ENCODE measurements at places on chromosomes 1 and 21.

DNA sequence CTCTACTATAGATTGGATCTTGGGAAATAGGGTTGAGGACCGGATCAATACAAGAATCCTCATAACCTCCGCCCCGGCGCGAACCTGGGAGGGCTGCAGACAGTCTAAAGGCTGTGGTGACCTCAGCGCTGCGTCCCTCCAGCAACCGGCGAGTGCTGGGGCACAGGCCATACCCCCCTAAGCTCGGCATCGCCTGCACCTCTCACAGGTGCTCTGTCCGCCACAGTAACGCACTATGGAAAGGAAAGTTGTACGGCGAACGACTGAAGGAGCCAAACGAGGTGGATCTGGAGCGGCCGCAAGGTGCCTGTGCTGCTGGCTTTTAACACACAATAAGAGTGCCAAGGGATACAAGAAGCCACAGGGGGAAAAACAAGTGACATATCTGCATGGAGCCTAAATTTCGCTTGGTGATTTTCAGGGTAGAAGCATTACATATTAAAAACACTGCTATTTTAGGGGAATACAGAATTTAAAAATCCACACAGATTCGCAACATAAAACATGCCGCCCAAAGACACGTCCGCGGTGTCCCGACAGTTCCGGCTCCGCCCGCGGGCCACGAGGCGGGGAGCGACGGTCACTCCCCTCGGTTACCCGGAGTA, 1.4 kb upstream of the RBM15 start:
- no peak for DNase-seq

DNA sequence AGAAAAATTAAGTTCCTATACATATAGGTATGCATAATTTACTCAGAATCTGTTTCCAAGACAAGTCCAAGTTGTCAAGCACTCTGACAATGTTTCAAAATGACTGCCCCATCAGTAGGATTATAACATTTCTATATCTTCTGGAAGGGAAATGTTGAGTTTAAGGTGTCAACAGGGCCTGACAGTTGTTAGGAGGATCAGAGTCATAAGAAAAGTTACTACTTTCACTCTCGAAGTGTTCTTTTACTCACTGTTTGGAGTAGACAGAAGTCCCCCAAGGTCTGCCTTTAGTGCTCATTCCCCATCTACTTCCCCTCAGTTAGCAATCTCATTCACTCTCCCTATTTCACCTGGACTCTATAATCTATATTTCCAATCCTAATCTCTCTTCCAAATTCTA, 20.6 kb upstream of the MAGI3 start:
- no peak for DNase-seq

GRCh38 chr1:158803678-158804077, 22.7 kb upstream of the OR6N2 start:
- DNase-seq, result no peak

DNA sequence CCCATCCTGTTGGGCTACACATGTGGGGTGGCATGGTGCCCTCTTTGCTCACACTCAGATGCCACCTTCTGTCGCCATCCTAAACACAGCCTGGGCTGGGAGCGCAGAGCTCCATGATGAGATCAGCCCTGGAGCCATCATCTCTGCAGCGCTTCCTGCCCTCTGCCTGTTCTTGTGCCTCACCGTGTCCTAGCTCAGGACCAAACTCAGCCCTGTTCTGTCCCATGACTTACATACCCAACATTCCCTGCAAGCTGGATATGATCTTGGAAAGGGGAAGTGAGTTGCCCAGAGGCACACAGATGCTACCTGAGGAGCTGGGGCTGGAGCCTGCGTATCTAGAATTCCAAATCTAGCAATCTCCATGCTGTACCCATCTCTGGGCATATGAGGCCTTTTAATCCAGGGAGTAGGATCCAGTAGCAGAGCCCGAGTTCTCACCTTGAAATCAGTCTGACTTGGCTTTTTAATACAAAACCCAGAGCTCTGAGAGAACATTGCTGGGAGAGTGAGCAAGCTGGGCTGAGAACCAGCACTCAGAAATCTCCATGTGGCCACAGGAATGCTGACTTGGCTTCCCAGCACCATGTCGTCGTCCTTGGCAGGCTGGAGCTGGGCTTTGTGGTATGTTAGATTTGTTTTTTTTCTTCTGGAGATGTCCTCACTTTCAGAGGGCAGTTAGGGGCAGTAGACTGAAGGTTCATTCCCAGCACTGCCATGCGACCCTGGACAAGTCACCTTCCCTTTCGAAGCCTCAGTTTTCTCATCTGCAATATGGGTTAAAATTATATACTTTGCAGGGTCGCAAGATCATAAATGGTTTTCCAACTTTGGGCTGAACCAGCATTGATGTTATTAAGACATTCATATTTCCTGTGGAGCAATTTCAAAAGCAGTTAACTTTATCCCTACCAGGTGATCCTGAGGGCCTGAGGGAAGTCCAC, 2.6 kb downstream of the ALPL start:
- DNase-seq, result peak; percentile 89

GRCh38 chr1:166975361-166976129, at the start of gene ILDR2:
ILDR2 (minus strand) TSS chr1:166975540; CDS start chr1:166975268, 272 bp downstream.
- no peak for DNase-seq

DNA sequence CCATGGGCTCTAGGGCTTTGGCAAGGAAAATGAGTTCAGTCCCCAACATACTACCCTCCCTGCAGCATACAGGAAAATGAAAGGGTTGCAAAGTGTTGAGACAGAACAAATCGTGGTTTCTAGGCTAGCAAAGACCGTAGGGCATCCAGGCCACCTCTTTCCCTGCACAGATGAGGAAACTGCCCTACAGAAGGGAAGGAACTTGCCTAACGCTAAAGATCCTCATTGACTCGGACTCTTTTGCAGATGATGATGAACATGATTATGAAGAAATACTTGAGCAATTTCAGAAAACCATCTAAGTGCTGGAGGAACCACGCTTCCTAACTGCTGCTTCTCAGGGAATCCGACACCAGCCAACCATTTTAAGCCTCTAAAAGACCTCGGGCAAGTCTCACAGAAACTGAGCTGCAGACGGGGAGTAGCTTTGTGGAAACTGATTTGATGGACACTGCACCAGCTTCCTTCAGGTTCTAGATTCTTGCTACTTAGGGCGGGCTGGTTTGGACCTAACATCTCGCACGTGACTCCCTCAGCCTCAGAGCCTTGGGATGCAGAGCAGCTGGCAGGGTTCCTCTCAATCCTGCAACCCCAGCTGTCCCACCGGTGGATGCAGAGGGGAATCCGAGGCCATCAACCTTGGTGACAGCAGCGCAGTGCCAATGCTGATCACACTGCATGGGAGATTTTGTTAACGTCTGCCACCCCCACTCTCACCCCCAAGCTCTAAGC, 13.4 kb downstream of the THEMIS2 start:
- DNase-seq, result no peak

GRCh38 chr1:31793086-31793485, 22.7 kb downstream of the SPOCD1 start:
- DNase-seq, result no peak

DNA sequence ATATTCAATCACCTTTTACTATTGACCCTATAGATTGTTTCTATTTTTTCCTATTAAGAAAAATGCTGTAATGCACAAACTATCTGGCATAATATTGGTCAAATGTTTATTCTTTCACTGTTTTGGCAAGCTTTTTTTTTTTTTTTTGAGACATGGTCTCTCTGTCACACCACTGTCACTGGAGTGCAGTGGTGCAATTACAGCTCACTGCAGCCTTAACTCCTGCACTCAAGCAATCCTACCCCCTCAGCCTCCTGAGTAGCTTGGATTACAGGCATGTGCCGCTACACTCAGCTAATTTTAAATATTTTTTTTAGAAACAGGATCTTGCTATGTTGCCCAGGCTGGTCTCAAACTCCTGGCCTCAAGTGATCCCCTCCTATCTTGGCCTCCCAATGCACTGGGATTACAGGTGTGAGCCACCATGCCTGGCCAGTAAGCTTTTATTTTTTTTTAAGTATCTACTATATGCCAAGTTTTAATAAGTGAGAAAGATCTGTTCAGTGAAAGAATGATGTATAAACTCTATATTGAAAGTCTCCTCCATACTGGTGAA, 3.4 kb downstream of the CDC7 start:
- no peak for DNase-seq

- DNase-seq, result no peak
Measured at GRCh38 chr1:67917006-67917405, 83.7 kb upstream of the GNG12 start.

DNA sequence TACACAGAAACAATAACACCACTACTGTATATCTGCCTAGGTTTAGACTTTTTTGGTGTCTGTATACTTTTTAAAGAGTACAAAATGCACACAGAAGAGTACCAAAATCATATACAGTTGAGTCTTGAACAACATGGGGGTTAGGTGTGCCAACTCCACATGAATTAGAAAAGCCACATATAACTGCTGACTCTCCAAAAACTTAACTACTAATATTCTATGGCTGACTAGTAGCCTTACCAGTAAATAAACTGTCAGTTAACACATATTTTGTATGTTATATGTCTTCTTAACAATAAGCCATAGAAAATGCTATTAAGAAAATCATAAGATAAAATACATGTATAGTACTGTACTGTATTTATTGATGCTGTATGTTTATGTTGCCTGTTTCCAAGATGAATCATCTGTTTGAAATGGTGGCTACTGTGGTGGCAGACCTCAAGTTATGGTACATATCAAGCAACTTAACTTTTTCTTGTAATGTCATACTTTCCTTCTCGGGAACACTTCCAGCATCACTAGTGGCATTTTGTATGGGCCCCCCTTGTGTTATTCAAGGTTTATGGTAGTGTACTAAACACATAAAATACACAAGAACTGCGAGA, 71.2 kb downstream of the LHX4 start:
- DNase-seq, result peak; percentile 31

DNA sequence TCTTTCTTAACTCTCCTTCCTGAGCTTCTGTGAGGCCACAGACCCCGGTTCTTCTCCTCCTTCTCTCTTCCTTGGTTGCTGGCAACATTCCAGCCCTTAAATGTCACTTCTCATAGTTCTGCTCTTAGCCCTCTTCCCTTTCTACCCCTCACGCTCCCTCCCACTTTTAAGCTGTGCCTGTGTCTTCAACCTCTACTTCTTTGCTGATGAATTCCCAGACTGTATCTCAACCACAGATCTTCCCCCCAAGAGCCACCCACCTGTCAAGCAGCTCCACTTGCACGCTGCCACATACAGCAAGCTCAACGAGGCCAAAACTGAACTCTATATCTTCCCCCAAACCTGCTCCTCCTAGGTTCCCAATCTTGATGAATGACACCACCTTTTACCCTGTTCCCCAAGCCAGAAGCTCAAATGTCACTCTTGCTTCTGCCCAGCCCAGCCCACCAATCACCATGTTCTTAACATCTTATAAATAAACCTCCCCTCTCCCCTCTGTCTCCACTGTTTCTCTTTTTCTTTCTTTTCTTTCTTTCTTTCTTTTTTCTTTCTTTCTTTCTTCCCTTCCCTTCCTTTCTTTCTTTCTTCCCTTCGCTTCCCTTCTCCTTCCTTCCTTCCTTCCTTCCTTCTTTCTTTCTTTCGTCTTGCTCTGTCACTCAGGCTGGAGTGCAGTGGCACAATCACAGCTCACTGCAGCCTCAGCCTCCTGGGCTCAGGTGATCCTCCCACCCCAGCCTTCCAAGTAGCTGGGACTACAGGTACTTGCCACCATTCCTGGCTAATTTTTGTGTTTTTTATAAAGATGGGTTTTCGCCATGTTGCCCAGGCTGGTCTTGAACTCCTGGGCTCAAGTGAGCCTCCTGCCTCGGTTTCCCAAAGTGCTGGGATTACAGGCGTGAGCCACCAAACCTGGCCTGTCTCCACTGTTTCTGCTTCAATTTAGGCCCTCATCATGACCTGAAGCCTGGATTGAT, 19.8 kb upstream of the PTP4A2 start:
- no peak for DNase-seq

DNA sequence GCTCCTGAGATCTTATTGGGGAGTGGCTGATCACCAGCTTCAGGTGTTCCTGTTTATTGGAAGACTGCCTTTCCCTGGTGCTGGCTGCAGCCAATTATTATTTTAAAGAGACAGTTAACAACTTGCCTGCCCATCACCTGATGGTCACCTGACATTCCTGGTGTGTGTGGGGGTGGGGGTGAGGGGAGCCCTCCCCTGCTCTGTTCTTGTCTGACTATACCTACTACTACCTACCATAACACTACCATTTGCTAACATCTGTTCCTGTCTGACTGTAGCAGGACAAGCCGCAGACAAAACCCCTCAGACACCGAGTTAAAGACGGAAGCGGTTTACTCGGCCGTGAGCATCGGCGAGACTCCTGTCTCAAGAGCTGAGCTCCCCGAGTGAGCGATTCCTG, 54.9 kb upstream of the NBPF3 start:
- no peak for DNase-seq

- no peak for DNase-seq
Measured at GRCh38 chr1:116087628-116088027, 23.6 kb upstream of the MAB21L3 start.

DNA sequence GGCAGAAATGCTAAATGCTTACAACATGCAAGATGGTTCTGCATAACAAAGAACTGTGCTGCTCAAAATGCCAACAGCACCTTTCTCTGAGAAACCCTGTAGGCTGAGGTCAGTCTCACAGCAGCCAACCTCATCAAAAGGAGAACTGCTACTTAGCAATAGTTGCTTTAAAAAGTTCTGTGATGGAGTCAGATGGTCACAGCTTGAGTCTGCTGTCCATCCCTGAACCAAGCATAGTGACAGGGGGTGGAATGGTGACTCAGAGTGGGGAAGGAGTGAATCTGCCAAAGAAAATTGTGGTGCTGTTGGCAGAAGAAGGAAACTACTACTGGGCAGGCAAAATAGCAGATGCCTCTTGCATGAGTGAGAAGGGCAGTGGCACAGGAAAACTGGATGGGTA, 106.0 kb upstream of the FAM78B start:
- no peak for DNase-seq

- DNase-seq, result peak; percentile 48
Measured at GRCh38 chr1:150970808-150971582, 3.6 kb downstream of the CERS2 start.

DNA sequence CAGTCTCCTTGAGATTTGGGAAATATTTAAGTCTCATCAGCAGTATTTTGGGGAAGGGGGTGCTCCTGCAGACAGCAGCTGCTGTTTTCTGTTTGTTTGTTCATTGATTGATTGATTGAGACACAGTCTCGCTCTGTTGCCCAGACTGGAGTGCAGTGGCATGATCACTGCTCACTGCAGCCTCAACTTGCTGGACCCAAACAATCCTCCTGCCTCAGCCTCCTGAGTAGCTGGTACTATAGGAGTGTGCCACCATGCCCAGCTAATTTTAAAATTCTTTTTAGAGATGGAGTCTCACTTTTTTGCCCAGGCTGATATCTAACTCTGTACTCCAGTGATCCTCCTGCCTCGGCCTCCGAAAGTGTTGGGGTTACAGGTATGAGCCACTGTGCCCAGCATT, 18.2 kb downstream of the UCK2 start:
- no peak for DNase-seq

- DNase-seq, result no peak
Measured at GRCh38 chr1:78526496-78526895, 35.7 kb downstream of the PTGFR start.

DNA sequence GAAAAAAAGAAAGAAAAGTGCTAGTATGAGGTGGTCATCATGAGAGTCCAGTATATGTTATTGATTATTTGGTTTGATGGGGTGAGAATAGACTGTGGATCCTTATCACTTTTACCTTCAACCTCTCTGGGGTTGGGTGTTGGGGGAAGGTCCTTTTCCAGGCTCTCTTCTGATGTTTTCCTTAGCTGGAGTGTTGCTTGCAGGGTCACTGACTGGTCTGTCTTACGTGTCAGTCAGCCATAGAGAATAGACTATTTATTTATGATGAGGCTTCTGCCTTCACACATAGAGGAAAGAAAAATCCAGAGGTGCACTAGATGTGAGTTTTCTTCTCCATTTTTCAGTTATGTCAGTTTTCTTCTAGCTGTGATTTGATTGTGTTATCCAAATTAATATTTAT, 36.5 kb downstream of the MAP3K21 start:
- no peak for DNase-seq

All from HCEC 1CT (cell line).